WTC11 (cell line): ENCODE measurements at places on chromosomes 7 and 10.

- no peak for DNase-seq
These were observed 257.3 kb downstream of the LRMDA start for GRCh38 chr10:75688506-75689300.

GRCh38 chr7:138886501-138886917 lies 88.5 kb upstream of the ATP6V0A4 start:
- DNase-seq = no peak

DNA sequence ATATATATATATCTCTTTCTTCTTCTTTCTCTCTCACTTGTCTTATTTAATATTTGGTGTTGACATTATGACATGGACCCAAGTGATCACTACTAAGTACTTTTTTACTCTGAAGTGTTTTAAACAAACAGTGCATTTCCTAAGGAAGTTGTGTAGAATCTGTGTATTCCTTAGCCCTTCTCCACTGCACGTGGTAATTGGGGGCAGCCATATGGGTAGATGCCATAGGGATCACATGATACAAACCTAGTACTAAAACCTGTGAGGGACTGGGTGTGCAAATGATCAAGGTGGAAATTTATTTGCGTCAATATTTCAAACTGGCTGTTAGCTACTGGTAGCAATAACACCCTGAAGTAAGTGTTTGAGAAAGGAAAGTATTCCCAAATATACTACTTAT lies 25.0 kb downstream of the THSD7A start:
- DNase-seq = no peak

DNA sequence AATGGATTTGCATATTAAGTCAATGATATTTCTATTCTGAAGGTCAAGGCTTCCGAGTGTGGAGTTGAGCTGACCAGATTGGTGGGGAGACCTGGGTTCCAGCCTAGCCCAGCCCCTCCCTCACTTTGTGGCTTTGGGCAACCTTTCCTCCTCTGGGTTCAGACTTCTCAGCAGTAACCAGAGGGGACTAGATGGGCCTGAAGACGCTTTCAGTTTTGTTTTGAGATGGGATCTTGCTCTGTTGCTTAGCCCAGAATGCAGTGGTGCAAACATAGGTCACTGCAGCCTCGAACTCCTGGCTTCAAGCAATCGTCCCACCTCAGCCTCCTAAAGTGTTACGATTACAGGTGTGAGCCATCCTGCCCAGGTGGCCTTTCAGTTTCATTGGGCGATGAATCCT lies 68.1 kb upstream of the LEP start:
- no peak for DNase-seq

- DNase-seq = no peak
These were observed 11.4 kb upstream of the MRPS16 start for GRCh38 chr10:73263693-73264347.

DNA sequence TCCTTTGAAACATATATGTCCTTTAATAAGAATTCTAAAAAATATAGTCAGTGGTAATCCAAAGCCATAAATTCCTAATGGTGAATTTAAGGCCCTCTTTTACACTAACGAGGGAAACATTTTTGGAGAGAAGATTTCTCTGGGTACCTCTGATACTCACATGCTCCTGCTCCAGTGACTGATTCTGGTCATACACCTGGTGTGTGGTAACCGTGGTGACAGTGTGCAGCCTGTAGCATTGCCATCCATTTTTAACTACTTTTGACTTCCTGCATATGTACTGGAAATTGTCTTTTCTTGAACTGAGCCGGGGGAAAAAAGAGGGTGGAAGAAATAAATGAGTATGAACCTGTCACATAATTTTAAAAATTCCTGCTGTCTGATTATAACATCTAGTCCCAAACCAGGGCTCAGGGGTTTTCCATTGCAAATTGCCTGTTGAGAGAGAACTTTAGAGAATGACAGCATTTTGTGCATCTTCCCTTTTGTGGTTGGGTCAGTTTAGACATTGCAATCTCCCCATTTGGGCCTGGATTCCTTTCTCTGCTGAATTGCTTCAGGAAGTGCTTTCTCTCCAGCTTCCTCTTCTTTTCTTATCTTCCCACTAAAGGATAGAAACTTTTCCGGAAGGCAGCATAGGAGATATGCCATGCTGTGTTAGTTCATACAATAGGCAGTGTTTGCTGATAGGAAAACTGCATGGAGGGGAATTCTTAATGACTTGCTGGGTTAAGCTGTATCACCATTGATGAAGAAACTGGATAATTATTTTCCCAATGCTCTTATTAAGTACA lies 125.5 kb downstream of the GRM3 start:
- DNase-seq = no peak

GRCh38 chr10:23525406-23525805 lies 86.5 kb downstream of the OTUD1 start:
- no peak for DNase-seq

DNA sequence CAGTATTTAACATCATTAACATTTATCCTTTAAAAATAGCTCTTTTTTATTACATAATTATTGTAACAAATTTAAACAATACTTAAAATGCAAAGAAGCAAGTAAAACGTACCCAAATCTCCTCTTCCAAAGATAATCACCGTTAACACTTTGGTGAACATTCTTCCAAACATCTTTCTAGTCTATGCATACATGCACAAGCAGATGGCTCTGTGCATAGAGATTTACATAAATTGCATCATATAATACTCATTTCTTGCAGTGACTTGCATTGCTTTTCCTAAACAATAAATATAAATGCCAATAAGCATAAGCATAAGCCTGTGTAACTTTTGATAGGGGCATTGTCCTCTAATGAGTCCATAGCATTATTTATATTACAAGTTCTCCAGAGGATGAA lies 89.4 kb upstream of the PALS2 start:
- DNase-seq = no peak

DNA sequence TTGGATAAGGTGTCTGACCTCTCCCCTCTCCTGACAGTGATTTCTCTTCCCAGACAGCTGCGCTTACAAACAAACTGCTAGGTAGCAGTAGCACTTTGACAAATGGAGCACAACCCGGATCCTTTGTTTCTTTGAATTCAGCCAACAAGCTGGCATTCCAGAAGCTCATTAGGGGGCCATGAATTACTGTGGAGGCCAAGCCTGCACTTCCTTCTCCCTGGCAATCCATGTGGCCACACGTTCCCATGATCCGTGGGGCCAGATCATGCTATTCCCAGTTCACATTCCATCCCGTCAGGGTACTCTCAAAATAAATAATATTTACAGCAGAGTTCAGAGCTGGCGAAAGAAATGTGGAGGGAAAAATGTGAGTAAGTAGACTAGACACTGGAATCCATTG lies 172.4 kb downstream of the PRPF18 start:
- peak; percentile 41 for DNase-seq

DNA sequence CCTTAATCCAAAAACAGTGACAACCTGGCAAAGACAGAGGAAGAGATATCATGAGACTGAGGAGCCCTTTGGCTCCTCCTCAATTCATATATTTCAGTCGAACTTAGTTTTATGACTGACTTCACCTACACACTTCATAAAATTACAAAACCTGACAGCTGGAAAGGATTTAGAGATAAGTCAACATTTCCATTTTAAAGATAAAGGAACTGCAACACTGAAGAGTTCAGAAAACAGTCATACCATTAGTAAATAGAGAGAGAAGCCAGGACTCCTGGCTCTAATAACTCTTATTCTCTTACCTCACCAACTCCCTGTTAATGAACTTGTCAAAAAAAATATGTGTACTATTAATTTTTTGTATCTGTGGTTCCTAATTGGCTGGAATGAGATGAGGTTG lies 141.0 kb upstream of the COL1A2 start:
- no peak for DNase-seq
